Right forelimb (tissue), 1 donor: ENCODE measurements at places on chromosomes 3 and 15.

DNA sequence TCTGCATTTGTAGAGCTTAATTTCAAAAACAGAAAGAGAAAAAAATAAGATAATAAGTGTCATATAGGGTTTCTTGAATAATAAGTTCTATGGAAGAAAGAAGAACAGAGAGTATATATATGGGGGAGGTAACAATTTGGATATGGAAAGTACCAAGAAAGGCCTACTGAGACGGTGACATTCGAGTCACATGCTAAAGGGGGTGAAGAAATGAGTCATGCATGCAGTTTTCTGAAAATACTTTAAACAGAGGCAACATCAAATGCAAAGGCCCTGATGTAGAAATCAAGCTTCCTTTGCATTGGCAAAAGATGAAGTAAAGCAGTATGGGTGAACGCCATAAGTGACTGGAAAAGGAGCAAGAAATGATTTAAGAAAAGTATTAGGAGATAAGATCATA is 371.6 kb upstream of the ZNF385D start:
- no peak for DNase-seq

DNA sequence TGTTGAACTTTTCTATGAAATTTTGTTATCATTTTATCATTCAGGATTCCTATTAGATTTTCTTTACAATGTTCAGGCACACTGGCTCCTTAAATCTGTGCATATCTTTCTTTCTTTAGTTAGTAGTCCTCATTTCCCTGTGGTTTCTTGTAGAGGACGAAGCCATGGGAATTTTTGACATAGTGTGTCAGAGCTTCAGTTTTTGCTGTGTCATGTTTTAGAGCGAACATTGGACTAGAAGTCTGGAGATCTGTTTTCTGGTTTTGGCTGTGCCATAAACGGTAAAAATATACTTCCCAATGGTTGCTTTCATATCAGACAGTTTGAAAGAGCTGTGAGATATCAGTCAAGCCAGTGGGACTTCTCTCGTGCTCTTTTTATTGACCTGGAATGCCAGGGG is 105.2 kb downstream of the CHCHD4 start:
- no peak for DNase-seq

DNA sequence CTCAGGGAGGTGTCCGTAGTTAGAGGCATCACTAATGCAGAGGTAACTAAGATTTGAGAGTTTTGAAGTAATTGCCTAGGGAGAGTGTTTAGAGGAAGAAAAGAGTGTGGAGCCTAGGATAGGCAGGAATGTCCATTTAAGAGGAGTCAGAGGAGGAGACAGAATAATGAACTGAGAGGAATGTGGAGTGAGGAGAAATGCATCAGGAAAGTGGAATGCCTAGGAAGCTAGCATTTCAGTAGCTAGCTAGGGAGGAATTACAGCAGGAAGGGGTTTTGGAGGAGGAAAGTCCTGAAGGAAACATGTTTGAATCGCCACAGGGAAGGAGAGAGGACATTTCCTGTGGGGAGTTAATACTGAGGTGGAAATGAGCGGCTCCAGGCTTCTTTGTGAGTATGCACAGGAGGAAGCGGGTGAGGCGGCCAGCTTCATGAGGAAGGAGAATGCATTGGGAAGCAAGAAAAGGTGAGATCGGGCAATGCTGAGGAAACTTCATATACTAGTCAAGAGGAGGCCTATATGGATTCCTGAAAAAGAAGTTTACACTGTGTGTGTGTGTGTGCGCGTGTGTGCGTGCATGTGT is 154.3 kb downstream of the TMEM108 start:
- DNase-seq = no peak

DNA sequence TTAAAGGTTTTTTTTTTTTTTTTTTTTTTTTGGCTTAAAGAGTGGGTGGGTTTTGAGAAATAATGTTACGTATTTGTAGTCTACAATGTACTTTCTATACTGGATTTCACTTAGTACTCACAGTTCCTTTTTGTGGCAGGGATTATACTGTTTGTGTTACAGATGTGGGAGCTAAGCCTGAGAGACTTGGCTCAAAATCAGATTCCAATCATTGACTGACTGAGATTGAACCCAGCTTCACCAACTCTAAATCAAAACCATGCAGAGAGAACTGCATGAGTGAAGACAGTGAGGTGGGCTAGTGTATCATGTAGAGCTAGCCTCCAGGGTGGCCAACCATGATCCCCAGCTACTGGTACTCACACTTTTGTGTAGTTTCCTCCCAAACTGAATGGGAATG is 68.0 kb downstream of the TMEM108 start:
- no peak for DNase-seq

GRCh38 chr3:123292321-123293310 is 90.9 kb downstream of the SEC22A start:
- peak; percentile 37 for DNase-seq

DNA sequence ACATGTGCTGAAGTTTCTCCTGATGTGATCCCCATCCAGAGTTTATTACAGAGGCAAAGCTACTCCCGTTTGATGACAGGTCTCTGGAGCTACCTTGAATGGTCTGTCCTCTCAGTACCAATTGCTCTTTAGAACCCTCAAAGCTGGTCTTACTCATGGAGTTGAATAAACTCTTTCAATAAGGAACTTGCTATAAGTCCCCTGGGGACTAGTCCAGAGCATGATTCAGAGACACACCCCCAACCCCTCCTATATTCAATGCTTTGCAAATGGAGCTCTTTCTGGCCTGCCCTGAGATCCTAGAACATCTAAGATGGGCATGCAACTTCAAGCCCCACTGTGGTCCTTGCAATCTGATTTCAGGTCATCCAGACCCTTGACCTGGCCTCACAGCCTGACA is 23.9 kb upstream of the TPM1 start:
- DNase-seq = no peak

DNA sequence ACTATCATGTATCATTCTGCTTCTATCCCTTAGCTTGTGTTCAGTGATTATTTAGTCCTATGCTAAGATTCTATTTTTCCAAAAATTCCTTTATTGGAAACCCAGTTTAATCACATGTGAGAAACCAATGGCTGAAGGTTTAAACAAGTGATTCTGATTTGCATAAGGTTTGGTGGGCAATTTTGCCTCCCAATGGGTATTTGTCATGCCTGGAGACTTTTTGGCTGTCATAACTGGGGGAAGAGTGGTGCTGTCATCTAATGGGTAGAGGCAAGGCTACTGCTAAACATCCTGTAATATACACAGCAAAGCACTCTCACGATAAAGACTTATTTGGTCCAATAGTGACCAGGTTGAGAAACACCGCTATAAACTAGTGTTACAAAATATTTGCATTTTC is 148.7 kb downstream of the ALCAM start:
- no peak for DNase-seq

DNA sequence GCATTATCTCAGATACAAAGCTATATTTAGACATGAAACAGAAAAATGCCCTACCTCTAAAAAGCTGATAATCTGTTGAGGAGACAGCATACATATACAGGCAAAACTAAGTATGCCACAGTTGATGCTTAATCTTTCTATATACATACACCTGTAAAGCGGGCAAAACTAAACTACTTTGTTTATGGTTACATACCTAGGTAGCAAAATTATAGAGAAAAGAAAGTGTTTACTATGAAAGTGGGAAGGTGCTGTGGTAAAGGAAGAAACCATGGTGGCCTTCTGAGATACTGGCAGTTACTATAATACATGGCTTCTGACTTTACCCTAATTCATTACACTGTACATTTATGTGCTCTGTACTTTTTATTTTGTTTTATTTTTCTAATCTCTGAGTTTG is 36.0 kb upstream of the NR1I2 start:
- DNase-seq = no peak

DNA sequence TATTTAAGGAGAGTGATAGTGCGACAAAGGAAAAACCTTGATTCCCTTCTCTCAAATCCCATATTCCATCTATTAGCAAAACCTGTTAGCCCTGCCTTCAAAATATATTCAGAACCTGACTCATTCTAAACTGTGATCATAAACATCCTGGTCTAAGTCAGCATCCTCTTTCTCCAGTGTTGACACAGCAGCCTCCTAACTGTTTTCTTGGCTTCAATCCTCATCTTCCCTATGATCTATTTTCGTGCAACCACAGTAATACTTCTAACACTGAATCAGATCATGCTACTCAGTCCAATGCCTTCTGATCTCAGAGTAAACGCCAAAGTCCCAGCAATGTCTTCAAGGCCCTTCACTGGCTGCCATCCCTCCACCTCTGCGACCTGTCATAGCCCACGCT is 785.1 kb downstream of the EDEM1 start:
- DNase-seq = no peak

DNA sequence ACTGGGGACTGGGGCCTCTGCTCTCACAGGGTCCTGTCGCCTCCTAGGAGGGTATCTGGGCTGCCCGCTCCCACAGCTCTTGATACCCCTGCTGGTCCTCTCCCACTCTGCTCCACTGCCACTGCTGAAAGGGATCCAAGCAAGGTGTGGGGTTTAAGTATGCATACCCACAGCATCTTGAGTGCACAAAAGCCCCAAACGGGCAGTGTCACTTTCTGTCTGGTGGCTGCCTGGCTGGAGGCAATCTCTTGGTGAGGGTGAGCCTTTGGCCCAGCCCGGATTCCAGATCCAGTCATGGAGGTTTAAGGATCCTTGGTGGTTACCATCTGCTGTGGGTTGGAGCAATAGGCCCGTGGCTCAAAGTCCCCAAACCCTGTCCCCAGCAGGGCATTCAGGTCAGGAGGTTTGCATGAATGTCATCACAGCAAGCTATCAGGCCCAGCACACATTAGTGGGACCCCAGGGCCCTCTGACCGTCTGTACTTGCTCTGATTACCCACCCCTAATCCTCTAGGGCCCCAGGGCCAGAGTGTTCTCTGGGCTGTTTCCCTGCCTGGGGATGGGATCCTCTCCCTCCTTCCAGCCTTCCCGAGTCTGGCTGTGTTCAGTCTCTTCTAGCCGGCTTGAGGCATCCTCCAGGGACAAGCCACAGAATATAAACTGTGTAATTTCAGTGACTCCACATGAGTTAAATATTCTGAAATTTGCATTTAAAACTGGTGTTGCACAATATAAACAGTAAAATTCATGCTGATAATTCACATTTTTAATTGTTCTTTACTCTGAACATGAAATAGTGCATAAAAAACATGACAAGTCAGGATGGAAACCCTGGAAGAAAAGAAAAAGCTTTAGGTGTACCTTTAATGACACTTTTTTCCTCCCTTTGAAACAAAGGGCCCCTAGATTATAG is 4.9 kb upstream of the TJP1 start:
- DNase-seq = no peak

GRCh38 chr15:51186891-51187290 is 92.2 kb upstream of the TNFAIP8L3 start:
- peak; percentile 49 for DNase-seq

- no peak for DNase-seq
Measured at GRCh38 chr3:127858521-127858920, 36.2 kb upstream of the MGLL start.

DNA sequence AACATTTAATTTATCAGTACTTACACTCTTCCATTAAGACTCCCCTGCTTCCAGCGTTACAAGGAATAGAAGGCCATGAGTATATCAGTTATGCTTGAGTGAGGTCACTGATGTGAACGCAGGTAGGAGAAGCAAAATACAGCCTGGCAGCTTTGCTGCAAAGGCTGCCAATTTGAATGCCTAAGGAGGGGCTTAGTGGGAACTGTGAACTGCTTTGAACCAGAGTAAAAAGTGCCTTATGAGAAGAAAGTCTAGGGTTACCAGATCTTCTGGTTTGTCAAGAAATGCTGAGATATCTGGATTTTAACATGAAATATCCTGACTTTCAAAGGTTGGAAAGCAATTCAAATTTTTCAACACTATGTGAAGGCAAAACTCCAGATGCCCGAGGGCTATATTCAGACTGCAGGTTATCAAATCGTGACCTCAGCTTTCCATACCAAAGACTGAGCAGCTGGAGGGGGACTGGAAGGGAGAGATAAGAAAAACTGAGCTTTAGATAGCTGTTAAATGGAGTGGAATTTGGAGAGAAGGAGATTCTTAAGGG is 446.3 kb upstream of the NECTIN3 start:
- DNase-seq = no peak

DNA sequence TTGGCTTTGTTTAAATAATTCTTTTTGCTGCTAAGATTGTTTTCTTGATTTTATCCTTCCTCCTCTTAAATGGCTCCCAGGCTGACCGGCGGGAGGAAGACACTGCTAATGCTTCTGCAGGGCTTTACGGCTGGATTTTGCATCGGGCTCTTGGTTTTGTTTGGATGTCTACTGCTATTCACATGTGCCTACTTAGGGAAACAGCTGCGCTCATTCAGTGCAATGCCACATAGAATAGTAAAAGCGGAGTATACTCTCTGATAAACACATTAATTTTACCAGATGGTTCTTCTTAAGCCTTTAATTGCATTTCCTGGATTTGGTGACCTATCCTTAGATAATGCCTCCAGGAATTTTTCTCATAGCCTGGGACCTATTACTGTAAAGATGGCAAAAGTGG is 146.6 kb downstream of the THSD4 start:
- no peak for DNase-seq

GRCh38 chr3:25038922-25039321 is 389.1 kb upstream of the RARB start:
- DNase-seq = no peak

GRCh38 chr3:119596398-119596797 is 1.3 kb upstream of the PLA1A start:
- DNase-seq = no peak

DNA sequence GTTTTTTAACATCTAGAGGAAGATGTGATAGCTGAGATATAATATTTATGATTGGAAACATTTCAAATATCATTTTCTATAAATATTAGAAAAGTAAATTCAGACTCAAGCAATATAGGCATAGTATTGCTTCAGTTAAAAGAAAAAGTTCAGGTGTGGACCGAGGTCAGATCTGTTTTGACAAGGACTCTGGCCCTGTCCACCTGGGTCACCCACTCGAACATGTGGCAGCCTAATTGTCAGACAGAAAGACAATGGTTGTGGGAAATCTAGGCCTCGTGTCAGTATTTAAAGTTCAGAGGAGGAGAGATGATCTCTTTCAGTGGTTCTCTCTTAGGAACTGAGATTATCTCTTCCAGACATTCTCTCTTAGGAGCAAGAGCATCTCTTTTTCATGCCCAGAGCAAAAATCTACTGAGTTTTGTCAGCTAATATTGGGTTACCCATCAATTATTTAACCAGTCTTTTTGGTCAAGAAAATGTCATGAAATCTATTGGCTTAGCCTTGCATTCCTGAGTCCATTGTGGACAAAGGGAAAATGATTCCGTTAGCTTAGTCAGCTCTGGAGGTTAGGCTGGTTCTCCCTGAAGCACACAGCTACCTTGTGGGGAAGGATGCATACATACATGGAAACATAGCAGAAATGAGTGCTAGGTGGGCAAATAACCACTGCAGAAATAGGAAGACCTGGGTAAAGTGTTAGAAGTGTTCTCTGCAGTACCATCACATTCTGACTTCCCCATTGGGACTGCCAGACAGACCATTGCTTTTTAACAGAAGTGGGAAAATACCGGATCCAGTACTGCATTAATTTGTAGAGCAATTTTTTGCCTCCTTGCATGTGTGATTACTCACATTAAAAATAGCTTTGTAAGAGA is 343.3 kb downstream of the GRM7 start:
- DNase-seq = no peak

GRCh38 chr15:73899197-73900094 is 26.1 kb downstream of the TBC1D21 start:
- no peak for DNase-seq

- DNase-seq = no peak
Measured at GRCh38 chr3:101423984-101424888, 88.8 kb downstream of the SENP7 start.

- DNase-seq = no peak
Measured at GRCh38 chr15:39326306-39326975, 254.4 kb upstream of the THBS1 start.
